ENCODE measurements at places on chromosomes 4 and X. TPM values are rescaled to one million over a fixed set of nuclear protein-coding genes. Genes with fewer than 3 reads are reported as not detected.
A peak's percentile ranks its signal among the peaks of the same experiment; 100 is the strongest.

The AR gene
- 0.09 TPM for total RNA-seq

- DNase-seq, result no peak
- peak overlapping the region; percentile 62 for H3K4me3 ChIP-seq
- H3K27ac ChIP-seq, result peak overlapping the region; percentile 80
- H3K4me1 ChIP-seq, result peaks cover 79% of the 10 kb centered on the region
- no peaks in the 10 kb centered on the region for H3K27me3 ChIP-seq
These were observed 8.9 kb downstream of the ADD1 start for GRCh38 chr4:2852481-2852921.

- H3K36me3 ChIP-seq, result no peaks in the 10 kb centered on the region
- DNase-seq, result peak; percentile 4
- H3K27ac ChIP-seq, result no peak overlapping the region
- H3K4me1 ChIP-seq, result peaks cover 5% of the 10 kb centered on the region
- peaks cover 13% of the 10 kb centered on the region for H3K27me3 ChIP-seq
These were observed 95.6 kb downstream of the MID1IP1 start for GRCh38 chrX:38896724-38897298.

DNA sequence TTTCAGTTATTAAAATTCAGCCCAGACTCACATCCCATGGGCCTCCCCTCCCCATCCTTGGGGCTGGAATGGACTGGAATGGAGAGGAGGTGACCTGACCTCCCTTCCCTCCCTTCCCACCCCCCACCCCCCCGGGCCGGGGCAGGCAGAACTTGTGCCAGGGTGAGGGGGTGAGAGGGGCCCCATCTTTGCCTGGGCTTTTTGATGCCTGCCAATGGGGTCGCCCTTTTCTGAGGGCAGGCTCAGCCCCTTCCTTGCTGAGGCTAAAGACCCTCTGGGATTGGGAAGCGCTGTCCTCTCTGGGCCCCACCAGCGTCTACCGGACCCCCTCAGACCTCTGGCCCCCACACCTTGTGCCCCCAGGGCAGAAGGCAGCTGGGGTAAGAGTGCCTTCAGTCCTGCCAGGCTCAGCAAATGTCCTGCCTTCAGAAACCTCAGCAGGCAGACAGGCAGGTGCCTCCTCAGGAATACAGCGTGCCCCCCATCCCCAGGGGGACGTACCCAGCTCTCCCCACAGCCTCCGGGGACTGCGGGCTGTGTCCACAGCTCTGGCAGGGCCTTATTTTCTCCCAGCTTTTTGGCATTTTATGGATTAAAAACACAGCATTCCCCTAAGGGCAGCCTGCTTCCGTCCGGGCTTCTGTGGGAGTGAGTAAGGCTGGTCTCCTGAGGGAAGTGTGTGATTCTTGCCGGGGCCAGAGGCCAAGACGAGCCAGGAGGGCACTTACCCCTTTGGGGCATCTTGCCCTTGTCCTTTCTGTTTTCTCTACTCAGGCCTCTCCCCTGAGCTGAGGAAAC is 12.6 kb upstream of the CCNQ start:
- no peak overlapping the region for H3K4me3 ChIP-seq
- peaks cover 36% of the 10 kb centered on the region for H3K27me3 ChIP-seq
- no peaks in the 10 kb centered on the region for H3K4me1 ChIP-seq
- no peak overlapping the region for H3K27ac ChIP-seq
- no peaks in the 10 kb centered on the region for H3K36me3 ChIP-seq

DNA sequence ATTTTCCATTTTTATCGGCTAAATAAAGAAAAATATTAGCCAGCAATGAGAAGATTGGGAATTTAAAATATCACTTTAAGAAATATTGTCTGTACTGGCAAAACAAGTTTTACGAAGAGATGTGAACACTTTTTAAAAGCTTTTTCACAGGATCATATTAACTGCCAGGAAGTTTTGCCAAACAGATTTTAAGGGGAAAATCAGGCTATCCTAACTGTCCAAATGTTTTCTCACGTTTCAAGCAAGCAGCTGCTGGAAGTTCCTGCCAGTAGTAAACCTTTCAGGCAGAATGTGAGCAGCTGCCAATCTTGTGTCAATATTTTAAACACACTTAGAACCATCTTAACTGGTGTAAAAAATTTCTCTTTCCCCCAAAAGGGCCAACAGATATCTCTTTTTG is 101.1 kb downstream of the ADGRL3 start:
- no peaks in the 10 kb centered on the region for H3K27me3 ChIP-seq
- H3K27ac ChIP-seq, result no peak overlapping the region

- DNase-seq, result no peak
- no peaks in the 10 kb centered on the region for H3K36me3 ChIP-seq
- H3K4me3 ChIP-seq, result no peak overlapping the region
- no peak overlapping the region for H3K27ac ChIP-seq
These were observed 160.4 kb downstream of the CPEB2 start for GRCh38 chr4:15162465-15163283.

All from activated T-cell treated with anti-CD3 and anti-CD28 coated beads, Interleukin-2, amount 50 U/mL, for 72 hours (primary cell).